ENCODE measurements at places on chromosomes 1 and 21. TPM values are rescaled to one million over a fixed set of nuclear protein-coding genes. Genes with fewer than 3 reads are reported as not detected.

Gene NIBAN1
- 25.9 TPM for total RNA-seq

Gene SLC30A10
- 0.19 TPM for total RNA-seq

DNA sequence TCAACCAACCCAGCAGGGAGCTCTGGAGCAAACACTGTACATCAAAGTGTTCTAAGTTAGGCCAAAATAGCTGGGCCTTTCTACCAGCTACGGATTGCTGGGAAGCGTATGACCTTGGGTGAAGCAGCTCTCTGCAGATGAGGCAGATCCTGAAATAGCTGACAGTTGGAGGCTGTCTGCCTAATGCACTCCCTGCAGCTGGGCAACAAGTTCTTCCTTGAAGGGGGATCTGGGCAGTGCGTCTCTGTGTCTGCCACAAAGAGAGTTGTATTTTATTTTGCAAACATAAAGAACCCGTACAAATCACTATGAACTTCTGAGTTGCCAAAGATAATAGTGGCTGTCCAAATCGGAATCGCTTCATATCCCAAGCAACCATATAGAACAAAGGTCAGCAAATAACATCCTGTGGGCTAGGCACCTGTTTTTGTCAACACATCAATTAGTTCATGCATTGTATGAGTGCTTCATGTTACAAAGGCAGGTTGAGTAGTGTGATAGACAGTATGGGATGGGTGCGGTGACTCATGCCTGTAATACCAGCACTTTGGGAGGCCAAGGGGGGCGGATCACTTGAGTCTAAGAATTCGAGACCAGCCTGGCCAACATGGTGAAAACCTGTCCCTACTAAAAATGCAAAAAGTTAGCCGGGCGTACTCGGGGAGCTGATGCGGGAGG, 29.1 kb upstream of the KLF17 start:
- DNase-seq: no peak

Gene OSCP1
- total RNA-seq: 7.0 TPM

GRCh38 chr1:224052772-224053171, 61.1 kb upstream of the FBXO28 start:
- no peak for DNase-seq

Data from mesenteric fat pad (tissue), 1 donor.